ENCODE measurements at places on chromosomes 7 and 10.

DNA sequence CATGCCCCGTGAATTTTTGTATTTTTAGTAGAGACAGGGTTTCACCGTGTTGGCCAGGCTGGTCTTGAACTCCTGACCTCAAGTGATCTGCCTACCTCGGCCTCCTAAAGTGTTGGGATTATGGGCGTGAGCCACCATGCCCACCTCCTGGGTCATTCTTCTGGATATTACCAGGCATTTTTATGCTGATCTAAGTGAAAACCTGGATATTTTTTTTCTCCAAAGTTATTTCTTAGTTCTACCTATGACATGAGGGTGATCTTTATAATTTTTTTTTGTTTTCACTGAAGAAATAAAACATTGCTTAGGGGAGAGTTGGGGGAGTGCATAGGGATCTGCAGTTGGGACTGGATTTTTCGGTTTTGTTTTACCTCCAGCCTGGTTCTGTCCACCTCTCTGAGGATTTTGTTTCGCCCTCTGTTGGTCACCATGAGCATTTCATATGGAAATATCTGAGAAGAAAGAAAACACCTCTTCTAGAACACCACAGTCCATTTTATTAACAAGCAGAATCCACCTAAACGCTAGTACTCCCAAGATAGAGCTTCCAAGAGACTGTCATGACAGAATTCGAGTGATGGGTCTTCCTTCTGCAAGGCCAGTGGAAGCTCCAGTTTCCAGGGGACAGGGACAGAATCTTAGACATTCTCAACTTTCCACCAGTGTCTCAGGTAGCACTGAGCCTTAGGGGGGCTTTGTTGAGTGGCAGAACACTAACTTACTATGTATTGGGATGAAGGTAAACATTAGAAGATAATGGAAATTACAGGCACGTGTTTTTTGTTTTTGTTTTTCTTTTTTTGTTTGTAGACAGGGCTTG lies 33.4 kb upstream of the AFAP1L2 start:
- no peak for DNase-seq

GRCh38 chr7:139104091-139104450 lies 5.4 kb downstream of the ZC3HAV1 start:
- DNase-seq: no peak

GRCh38 chr10:77177589-77177988 lies 460.0 kb downstream of the KCNMA1 start:
- no peak for DNase-seq

- peak; percentile 90 for DNase-seq
Observed at GRCh38 chr7:229184-229964, 37.0 kb downstream of the FAM20C start.

GRCh38 chr10:78475437-78475836 lies 441.8 kb downstream of the RPS24 start:
- no peak for DNase-seq

GRCh38 chr10:34280599-34281374 lies 534.3 kb downstream of the PARD3 start:
- no peak for DNase-seq

DNA sequence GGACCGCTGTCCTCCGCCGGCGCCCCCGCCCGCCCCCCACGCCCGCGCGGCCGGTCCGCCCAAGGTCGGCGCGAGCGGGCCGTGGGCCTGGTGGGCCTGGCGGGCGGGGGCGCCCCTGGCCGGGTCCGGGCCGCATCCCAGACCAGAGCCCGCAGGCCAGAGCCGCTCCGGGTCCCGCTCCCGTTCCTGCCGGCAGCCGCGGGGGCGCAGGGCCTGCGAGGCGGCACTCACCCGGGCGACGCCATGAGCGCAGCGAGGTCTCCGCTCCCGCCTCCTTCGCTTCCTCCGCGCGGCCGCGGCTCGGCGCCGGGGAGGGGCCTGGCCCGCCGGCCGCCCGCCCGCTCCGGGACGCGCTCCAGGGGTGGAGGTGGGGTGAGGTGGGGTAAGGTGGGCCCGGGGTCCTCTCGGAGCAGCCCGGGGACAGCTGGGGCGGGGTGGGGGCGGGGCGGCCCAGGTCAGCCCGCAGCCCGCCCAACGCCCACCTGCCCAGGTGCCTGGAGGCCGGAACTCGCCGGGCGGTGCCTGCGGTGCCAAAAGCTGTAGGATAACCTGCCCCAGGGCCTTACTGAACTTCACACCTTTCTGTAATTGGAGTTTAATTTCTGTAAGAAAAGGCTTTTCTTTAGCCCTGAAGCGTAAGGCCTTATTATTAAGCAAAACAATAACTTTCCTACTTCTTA lies at the start of gene URGCP:
TSS of gene URGCP (minus strand) at position 266 of the 680 bp plus-strand sequence. CDS start at position 245, 21 bp downstream.
- DNase-seq: peak; percentile 77

- DNase-seq: no peak
Observed at GRCh38 chr10:84493951-84494848, 165.8 kb downstream of the CCSER2 start.

- no peak for DNase-seq
Observed at GRCh38 chr10:77522268-77522809, 115.3 kb downstream of the KCNMA1 start.

DNA sequence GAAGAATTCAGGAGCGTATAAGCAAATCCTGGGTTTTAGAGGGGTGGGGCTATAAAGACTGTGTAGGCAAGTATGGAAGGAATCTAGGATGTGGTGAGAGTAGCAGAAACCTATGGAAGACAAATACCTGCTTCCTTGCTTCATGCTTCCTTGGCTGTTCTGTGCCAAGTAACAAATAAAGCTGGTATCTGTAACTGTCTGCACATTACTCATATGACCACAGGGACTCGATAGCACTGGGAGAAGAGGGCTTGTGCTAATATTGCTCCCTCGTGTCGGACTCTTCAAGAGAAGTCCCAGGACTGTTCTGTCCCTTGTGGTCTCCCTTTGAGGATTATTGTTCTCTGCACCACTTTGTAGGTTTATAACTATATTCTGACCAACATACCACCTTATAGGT lies 11.5 kb upstream of the GIMAP7 start:
- no peak for DNase-seq

DNA sequence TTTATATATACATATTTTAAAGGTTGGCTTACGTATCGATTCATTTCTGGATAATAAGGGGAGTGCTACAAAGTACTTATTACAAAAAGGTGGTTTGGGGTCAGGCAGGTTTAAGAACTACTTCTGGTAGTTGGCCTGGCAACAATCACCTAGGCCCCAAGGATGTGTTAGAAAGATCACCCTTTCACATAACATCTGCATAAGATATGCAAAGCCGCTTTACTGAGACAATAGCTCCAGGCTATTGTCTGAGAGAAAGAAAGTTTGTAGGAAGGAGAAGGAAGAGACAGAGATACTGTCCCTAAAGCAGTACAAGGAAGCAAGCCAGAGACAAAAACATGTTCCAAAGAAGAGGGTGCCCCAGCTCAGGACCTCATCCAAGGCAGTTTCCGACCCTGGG lies 6.2 kb downstream of the PAXIP1 start:
- no peak for DNase-seq

DNA sequence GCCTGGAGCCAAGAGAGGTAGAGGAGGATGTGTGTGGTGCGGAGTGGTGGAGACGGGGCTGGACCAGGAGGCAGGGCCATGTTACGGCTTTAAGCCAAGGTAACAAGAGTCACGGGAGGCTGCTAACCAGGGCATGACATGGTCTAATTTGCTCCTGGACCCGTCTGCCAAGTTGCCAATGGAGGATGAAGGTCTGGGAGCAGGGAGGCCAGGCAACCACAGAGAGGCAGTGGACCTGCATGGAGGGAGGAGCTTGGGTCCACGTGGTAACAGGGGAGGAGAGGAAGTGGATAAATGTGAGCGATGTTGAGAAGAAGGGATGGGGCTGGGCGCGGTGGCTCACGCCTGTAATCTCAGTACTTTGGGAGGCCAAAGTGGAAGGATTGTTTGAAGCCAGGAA lies 31.0 kb downstream of the SRRM3 start:
- no peak for DNase-seq

DNA sequence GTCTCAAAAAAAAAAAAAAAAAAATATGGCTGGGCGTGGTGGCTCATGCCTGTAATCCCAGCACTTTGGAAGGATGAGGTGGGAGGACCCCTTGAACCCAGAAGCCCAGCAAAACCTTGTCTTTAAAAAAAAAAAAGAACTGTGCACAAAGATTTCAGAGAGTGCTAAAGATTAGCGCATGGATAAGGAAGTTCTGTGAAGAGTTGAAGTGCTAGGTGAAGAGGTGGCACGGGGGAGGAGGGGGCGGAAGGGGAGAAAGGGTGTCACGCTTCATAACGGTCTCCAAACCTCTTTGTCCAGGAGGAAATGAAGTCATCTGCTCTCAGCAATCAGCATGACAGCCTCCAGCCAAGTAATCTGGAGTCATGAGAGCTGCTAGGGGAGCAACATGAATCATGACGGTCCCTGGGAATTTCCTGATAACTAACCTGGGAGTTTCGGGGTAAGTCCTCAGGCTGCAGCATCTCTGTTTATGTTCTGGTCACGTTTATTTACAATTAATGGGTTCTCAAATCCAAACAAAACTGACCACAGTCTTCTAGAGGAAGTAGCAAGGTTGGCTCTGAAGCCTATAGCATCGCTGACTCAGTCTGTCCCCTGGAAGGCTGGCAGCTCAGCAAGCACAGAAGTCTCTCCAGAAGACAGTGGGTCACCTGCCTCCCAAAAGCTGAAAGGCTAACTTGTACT lies 1.9 kb upstream of the PLAU start:
- no peak for DNase-seq

DNA sequence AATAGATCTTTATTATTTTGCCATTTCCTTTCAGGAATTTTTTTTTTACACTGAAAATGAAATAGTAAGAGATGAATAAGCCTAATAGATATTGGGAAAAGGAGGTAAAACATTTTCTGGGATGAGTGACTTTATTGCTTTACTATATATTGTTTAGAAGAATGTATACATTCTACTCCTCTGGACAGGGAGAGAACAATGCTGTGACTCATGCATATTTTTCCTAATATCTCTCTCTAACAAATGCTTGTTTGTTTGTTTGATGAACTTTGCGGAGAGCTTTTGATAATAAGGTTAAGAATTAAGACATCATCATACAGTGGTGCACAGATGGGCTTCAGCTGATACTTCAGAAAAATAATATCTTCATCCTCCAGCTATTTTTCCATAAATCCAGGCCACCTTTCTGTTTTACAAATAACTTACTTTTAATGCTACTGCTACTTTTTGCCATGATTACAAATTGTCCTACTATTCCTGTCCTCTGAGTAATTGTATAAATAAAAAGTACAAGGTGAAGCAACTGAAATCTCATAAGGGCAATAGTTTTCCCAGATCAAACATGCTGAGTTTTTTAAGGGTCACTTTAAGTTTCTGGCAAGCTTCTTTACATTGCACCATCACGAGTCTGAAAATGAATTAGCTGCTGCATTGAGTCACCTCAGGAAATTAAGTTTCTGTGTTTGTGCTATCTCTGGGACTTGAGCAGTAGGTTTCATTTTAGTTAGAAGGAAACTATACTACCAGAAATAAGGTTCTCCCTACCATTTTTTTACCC lies 207.3 kb upstream of the POT1 start:
- DNase-seq: no peak

GRCh38 chr7:133815611-133816210 lies 311.4 kb upstream of the LRGUK start:
- no peak for DNase-seq

DNA sequence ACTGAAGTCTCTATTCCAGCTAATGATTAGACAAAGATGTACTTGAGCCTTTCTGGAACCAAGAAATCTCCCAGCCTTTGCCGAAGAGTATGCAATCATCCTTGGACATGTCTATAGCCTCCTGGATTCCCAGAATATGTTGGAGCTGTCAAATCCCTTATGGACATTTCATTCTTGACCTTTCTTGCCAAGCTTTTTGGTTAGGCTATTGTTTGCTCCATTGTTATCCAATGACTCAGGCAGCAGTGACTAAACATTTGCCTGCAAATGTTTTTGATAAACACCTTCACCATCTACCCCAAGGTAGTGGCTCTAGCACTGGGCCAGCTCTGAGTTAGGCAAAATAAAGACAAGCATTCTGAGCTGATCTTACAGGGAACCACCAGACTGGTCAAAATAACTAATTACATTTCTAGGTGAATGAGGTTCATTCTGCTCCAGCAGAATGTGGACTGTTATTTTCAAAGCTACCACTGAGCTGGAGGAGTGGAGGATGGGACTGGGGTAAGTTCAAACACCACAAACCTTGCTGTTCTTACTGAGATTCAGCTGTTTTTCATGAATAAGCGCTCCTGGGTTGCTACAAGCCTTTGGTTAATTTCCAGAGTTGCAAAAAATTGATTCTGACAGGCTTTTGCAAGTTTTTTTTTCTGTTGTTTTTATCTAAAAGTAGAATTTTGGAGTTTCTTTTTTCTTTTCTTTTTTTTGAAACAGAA lies 81.0 kb downstream of the TMEM270 start:
- DNase-seq: no peak

GRCh38 chr10:22344249-22344648 lies 1.0 kb upstream of the SPAG6 start:
- no peak for DNase-seq

DNA sequence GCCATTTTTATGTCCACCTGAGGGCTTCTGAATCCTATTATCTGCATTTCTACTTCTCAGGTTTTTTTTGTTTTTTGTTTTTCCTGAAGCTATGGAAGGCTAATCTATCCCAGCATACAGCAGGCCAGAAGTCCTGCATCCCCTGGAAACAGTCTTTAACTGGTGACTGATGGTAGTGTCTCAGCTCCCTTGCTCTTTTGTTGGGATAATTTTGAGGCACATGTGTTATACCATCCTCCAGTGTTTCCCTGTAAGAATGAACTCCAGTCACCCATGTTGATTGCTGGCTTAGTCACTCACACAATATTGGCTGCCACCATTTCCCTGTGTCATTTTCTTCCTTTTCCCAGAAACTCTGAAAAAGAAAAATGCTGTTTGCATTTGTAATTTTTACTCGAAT lies 1094.0 kb upstream of the LRRN3 start:
- no peak for DNase-seq

GRCh38 chr7:122010116-122010515 lies 133.9 kb downstream of the AASS start:
- no peak for DNase-seq

DNA sequence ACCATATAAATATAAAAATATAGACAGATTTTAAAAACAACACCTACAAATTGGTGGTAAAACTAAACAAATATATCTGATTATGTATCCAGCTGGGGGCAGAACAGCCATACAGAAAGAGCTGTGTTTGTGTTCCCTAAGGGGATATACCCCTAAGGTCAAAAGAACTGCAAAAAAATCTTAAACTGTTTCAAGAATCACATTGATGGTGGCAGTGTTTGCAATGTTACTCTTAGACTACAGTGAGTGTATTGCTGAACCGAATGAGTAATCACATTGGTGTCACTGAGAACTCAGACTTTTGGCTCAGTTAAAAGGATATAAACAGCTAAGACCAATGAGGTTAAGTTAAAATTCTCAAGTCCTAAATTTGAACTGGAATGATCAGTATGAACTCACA lies 27.1 kb upstream of the PTPRN2 start:
- DNase-seq: no peak

Measured in right forelimb (tissue), 1 donor.